ENCODE measurements at places on chromosomes 11 and 22. TPM values are rescaled to one million over a fixed set of nuclear protein-coding genes. Genes with fewer than 3 reads are reported as not detected.

GRCh38 chr11:126233391-126233790 lies 21.8 kb downstream of the FAM118B start:
- no peak for DNase-seq

DNA sequence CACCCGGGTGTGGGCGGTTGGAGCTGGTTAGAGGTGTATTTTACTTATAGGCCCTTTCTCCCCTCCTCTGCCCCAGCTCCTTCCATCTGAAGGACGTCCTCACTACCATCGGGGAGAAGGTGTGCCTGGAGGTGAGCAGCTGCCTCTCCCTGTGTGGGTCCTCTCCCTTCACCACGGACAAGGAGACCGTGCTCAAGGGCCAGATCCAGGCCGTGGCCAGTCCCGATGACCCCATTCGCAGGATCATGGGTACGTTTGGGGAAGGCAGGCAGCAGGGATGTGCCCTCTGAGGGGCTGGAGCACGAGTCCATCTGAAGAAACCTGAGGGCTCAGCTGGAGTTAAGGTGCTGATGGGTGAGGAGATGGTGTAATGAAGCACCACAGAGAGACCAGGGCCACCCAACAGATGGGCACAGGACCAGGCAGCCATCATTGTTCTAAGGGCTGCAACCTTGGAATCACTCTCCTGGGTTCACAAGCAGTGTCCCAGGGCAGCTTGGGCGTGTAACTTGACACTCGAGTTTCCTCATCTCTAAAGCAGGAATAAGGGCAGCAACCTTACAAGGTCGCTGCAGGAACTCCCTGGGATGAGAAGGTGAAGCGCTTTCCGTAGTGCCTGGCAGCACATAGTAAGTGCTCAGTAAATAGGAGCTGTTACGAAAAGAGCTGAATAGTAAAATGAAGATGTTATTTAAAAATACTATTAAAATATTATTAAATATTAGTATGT lies 29.4 kb downstream of the TCP11L1 start:
- no peak for DNase-seq

GRCh38 chr22:49382451-49382735 lies 445.3 kb downstream of the BRD1 start:
- DNase-seq: no peak

- no peak for DNase-seq
These were observed 116.3 kb downstream of the STK33 start for GRCh38 chr11:8477680-8478079.

GRCh38 chr22:46070215-46070802 lies 80.0 kb upstream of the PPARA start:
- DNase-seq: peak; percentile 68

DNA sequence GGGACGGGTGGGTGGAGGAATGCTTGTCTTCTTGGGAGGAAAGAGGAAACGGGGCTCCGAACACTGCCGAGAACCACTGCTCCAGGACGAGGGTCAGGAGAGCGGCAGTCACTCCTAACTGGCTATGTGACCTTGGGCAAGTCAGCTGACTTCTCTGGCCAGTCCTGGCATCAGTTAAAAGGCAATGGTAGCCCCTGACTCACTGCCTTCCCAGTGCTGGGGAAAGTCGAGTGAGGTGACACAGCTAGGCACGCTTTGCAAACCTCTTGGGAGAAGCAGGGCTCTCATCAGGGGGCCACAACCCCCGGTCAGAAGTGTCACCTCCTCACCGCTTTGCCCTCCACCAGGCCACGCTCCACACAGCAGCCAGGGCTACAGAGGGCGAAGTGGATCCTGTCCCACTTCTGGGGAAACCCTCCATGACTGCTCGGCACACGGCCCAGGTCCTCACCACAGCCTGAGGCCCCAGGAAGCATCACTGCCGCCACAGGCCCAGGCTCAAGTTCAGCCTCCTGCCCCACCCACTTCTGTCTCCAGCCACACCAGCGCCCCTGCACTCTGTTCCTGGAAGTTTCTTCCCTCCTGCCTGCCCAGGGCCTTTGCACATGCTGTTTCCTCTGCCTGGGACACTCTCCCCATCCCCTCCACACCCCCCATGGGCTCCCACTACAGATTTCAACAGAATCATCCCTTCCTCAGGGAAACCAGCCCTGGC lies 16.3 kb downstream of the IL2RB start:
- no peak for DNase-seq

GRCh38 chr11:36266767-36267166 lies 22.5 kb downstream of the COMMD9 start:
- DNase-seq: no peak

GRCh38 chr11:84564180-84564866 lies 1062.8 kb downstream of the DLG2 start:
- DNase-seq: no peak

DNA sequence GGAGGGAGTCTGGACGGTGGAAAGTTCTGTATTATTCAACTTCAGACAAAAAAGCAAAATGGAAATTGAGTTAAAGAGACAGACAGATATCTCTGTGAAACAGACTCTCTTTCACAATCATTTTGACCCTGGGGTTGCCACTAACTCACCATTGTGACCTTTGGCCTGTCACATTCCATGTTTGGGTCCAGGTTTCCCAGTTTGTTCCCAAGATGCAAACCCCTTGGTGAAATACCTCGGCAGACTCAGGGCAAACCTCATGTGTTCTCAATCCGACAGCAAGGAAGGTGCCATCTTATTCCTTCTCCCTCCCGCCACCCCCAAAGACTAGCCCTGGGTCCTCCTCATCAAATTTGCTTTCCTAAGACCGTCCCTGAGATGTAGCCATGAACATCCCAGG lies 41.8 kb downstream of the GALNT18 start:
- no peak for DNase-seq

GRCh38 chr11:26688701-26689100 lies 33.2 kb downstream of the SLC5A12 start:
- DNase-seq: no peak

DNA sequence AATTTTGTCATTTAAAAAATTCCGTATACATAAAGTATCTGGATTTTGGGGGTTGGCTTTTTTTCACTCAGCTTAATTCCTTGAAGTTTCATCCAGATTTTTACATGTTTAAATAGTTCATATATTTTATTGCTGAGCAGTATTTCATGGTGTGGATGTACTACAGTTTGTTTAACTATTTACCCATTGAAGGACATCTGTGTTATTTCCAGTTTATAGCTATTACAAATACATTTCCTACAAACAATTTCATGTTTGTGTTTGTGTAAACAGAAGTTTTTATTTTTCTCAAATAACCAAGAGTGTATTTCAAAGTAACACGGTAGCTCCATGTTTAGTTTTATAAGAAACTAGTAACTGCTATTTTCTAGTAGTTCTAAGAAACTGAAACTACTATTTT lies 299.7 kb upstream of the ANO3 start:
- no peak for DNase-seq

GRCh38 chr22:24506802-24507438 lies 11.8 kb downstream of the UPB1 start:
- DNase-seq: no peak

DNA sequence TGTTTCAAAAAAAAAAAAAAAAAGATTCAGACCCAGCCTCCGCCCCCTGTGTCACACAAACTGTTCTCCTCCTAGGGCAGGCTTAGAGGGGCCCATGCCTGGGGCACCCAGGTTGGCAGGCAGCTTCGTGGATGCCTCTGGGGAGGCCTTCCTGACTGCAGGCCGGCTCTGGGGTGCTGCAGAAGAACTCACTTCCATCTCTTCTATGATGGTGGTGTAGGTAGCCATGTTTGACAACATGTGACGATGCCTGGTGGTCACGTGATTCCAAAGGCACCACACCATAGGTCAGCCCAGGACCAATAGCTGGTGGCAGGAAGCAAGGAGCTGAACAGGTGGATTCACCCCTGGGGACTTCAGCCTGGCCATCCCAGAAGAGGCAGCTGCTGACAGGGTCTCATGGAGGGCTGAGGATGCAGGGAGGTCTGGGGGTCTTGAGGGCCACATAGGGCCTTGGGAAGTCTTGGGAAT lies 24.1 kb upstream of the CELSR1 start:
- no peak for DNase-seq

GRCh38 chr11:64148226-64148916 lies 17.5 kb downstream of the MACROD1 start:
- DNase-seq: peak; percentile 78

DNA sequence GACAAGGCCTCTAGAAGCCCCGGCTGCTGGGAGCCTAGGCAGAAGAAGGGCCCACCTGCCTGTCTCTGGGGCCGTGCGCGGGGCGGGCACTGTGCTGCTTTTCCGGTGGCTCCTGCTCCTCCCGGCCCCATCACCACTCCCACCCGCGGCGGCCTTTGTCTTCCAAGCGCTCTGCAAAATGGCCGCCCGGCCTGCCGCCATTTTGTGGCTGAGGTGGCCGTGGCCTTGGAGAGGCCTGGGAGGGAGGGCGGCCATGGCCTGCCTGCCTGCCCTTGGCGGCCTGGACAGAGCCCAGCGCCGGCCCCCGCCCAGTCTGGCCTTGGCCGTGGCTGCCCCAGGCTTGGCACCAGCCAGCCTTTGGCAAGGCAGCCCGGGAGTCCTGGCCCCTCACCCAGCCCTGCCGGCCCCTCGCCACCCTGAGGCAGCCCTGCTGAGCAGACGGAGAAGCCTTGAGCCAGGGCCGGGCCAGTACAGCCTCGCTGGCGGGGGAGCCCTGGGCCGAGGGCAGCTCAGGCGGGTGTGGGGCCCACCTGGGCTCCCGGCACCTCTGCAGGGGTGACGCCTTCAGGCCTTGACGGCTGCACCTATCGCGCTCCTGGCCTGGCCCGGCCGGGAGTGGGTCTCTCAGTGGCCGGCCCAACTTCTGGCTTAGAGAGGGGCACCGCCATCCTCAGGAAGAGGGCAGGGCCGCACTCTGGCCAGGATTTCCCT lies 46.0 kb upstream of the PPARA start:
- DNase-seq: no peak

DNA sequence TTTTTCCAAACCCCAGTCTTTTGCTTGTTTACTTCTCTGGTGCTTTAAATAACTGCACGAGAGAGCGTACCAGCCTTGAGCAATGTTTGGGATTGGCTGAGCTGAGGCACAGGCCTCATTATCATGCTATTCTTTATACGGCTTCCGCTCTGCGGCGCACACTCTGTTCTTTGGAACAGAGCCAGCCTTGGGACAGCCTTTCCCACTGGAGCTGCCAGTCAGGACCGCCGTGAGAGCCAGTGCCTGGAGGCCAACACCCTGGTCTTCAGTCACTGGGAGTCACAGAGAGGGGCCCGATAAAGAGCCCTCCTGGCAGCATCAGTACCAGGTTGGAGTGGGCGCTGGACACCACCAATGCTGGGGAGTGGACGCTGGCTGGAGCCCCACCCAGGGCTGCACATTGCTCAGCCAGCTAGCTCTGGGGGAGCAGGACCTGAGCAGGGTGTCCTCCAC lies 125.6 kb downstream of the BCR start:
- DNase-seq: no peak

GRCh38 chr11:70815485-70815832 lies 417.1 kb downstream of the CTTN start:
- DNase-seq: no peak

DNA sequence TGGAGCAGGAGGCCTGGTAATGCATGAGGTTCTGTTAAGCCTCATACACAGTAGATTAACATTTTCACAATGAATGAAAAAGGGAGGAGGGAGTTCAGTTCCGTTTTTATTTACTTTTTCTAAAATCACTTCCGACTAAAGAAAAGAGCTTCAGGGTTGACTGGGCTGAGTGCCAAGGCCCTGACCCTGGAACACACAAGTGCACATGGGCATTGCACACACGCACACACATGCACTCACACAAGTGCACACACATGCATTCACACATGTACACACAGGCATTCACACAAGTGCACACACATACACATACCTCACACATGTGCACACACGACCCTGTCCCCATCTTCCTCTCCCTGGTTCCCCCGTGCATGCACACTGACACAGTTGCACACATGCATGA lies 303.3 kb downstream of the BRD1 start:
- no peak for DNase-seq

DNA sequence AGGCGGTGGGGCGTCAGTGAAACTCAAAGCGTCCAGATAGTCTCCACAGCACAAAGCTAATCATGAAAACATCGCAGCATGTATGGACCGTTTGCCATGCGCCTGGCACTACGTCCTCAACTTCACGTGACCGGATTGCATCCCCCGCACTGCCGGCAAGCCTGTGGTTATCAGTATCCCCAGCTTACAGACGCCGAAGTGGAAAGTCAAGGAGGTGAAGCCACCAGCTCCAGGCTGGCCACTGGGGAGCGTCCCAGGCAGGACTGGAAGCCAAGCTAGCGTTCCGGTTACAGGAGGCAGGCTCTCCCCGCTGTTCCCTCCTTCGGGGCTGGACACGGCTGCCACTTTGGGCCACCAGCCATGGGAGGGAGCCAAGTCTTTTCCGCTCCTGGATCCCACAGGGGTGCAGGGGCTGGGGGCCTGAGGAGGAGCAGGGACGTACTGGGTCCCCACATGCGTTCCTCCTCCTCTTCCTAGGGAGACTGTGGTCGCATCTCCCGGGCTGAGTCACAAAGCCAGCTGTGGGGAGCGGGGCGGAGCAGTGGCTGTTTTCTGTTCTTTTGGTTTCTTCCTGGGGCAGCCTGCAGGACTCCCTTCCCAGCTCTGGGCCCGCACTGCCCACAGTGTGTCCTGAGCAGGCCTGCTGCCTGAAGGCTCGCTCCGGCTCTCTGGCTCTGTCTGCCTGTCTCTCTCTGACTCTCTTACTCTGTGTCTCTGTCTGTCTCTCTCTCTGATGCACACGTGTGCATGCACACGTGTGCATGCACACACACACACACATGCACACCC lies 4.3 kb upstream of the OSBPL5 start:
- DNase-seq: peak; percentile 61

- no peak for DNase-seq
These were observed 33.4 kb downstream of the TMEM123 start for GRCh38 chr11:102419181-102419580.

Gene MUC6
- total RNA-seq: not detected

Gene KRTAP5-8
- not detected for total RNA-seq

Gene APOA4
- total RNA-seq: not detected

Gene APOBEC3A
- total RNA-seq: not detected

Gene SAA4
- total RNA-seq: not detected

Gene ACR
- not detected for total RNA-seq

Gene OSM
- total RNA-seq: 15.5 TPM

Gene UCP3
- total RNA-seq: 5.2 TPM

Gene MYEOV
- not detected for total RNA-seq

Gene FLRT1
- total RNA-seq: not detected

Gene VPREB3
- not detected for total RNA-seq

Gene POTEH
- not detected for total RNA-seq

Data from natural killer cell treated with Interleukin-12 subunit alpha and Interleukin-12 subunit beta and Interleukin-15 and Interleukin-18, amount 100 ng/mL, for 72 hours (primary cell).